ENCODE measurements at places on chromosomes 11 and 22. TPM values are rescaled to one million over a fixed set of nuclear protein-coding genes. Genes with fewer than 3 reads are reported as not detected.

DNA sequence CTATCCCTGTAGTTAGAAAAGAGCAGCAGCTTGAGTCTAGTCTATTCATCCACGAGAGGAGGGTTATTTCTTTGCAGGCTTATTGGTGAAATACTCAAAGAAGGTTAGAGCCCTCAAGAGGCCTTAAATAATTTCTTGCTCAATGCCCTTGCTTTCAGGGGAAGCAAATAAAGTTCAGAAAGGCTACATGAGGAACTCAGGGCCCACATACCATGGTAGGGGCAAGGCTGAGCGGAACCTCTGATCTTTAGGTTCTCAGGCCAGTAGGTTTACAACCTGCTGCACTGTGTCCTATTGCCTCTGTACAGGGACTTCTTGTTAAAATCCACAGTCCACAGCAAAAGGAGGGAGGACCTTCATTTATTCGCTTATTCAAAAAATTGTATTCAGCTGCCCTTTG, 101.7 kb downstream of the ADAMTS15 start:
- no peak overlapping the region for H3K27ac ChIP-seq
- DNase-seq: no peak
- no peak overlapping the region for H3K4me3 ChIP-seq
- peaks cover 22% of the 10 kb centered on the region for H3K27me3 ChIP-seq
- no peaks in the 10 kb centered on the region for H3K4me1 ChIP-seq

- H3K4me3 ChIP-seq: no peak overlapping the region
- H3K27ac ChIP-seq: peak overlapping the region; percentile 26
- no peaks in the 10 kb centered on the region for H3K27me3 ChIP-seq
- no peaks in the 10 kb centered on the region for H3K36me3 ChIP-seq
- DNase-seq: peak; percentile 53
These were observed 24.7 kb upstream of the BAIAP2L2 start for GRCh38 chr22:38135133-38135706.

Gene BIRC3
- 4.7 TPM for total RNA-seq

GRCh38 chr11:62613291-62613778, 278 bp downstream of the ROM1 start:
- no peak overlapping the region for H3K4me3 ChIP-seq
- peak overlapping the region; percentile 83 for H3K27ac ChIP-seq
- no peaks in the 10 kb centered on the region for H3K36me3 ChIP-seq
- no peaks in the 10 kb centered on the region for H3K27me3 ChIP-seq

DNA sequence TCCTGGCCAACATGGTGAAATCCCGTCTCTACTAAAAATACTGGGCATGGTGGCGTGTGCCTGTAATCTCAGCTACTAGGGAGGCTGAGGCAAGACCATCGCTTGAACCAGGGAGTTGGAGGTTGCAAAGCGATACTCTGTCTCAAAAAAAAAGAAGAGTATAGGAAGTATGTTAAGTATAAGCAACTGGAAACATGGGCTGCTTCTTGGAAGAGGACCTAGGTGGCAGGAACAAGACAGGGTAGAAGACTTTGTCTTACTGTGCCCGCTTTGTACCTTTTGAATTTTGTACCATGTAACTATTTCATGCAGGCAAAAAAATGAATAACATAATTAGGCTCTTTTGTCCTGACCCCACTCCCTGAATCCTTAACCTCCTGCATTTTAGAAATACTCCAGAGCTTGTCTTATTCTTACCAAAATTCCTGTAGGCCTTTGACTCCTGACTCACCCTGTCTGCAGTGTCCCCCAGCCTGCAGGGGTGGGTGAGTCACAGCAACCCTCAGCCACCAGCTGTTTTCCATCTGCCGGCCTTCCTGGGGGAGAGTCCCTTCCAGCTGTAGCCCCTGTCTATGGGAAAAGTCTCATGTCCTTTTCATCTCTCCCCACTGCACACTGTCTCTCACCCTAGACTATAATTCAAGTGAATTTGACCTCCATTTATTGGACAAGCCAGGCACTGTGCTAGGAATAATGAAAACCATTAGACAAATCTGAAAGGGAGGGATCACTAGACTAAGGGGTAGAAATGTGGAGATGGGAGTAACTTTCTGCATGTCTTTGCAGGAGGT, 41.8 kb downstream of the TXN2 start:
- H3K36me3 ChIP-seq: no peaks in the 10 kb centered on the region
- H3K4me1 ChIP-seq: peaks cover 11% of the 10 kb centered on the region
- no peaks in the 10 kb centered on the region for H3K27me3 ChIP-seq
- DNase-seq: no peak
